Activated T-cell treated with anti-CD3 and anti-CD28 coated beads for 1 hour (primary cell): ENCODE measurements at places on chromosomes 2 and 18.

- DNase-seq, result no peak
Observed at GRCh38 chr2:240818293-240819125, 1.5 kb downstream of the KIF1A start.

DNA sequence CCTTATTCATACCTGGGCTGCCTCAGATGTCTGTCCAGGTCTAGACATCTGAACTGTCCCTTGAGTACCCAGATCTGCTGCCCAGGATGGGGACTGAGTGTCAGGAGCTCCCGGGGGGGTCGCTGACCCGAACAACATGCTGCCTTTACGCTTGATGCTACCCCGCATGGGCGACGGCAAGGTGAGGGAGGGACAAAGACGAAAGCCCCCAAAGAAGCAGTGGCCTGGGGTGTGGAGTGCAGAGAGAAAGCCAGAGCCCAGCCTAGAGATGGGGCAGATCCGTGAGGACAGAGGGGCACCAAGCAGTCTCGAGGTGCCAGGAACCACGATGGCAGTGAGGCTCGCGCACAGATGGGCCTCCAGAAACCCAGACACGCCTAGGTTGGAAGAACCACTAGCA is 234.7 kb downstream of the ATAD2B start:
- DNase-seq, result no peak

DNA sequence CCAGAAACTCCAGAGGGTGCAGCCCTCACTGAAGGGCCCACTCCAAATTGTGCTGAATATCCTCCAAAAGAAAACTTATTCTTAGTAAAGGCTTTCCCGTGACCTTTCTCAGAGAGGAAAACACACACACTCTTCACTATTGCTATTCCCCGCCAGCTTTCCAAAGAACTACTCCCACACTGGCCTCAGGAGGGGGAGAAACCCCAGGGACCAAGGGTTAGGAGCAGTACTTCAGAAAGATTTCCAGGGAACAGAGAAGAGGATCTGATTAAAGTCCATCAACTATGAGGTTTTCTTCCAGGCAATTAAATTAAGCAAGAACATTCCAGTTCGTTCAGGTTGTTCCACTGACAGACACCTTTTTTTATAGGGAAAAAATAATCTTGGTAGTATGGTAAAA is 150.2 kb downstream of the TTC32 start:
- no peak for DNase-seq

- no peak for DNase-seq
Observed at GRCh38 chr2:8437949-8438400, 243.9 kb upstream of the ID2 start.
